ENCODE measurements at places on chromosomes 5 and 9.

GRCh38 chr9:20997503-20998076 lies 33.9 kb downstream of the HACD4 start:
- DNase-seq, result no peak

DNA sequence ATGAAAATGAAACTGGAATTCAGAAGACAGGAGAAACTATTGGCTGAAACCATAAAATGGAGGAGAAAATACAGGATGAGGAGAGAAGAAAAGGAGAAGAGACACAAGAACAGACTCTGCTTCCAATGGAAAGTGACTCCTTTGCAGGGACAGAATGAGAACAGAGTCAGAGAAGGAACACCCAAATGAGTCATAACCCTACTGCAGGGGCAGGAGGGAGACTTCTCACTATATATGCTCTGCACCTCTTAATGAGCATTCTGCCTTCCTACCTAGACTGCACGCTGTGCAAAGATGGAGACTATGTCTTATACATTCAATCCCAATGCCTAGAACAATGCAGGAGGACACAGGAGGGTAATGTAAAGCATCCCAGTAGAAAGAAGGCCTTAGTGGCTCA lies 2.1 kb downstream of the SAXO1 start:
- no peak for DNase-seq

DNA sequence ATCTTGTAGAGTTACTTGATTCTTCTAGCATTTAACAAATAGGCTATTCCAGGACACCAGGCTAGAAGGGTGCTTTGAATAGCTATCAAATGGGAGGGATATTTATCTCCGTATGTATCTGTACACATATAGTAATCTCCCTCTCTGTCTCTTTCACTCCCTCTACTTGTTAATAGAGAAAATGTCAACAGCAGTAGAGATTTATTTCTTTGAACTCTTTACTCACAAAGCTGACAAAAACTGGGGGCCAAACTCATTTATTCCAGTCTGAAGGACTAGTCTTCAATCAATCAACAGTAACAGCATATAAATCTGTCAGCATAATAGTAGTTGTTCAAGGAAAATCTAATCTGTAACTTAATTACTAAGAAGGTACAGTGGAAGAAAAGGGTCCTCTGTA lies 78.2 kb upstream of the FER start:
- DNase-seq, result no peak

DNA sequence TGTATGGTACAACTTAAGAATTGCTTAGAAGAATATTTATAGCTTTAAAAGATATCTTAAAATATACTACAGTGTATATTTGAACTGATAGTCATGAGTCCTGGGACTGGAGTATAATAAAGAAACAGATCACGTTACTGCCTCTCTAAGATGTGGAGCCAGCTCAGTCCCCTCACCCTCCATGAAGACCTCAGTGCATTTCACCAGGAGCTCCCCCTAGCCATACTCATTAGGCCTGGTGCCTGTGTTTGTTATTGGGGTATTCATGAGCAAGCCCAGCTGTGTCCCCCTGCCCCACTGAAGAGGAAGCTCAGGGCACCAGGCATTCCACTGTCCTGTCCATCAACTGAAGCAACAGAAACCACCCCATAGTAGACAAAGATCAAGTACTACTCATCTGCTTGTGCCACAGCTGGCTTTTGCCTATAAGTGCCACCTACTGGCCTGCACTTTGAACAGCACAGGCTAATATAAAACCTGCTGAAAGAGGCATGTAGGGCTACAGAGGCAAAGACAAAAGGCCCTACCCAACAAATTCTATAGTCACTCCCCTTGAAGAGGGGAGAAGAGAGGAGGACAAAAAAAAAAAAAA lies 850.2 kb upstream of the NUDT12 start:
- DNase-seq, result peak; percentile 44

- no peak for DNase-seq
Measured at GRCh38 chr5:60685028-60685427, 14.9 kb downstream of the DEPDC1B start.

GRCh38 chr9:91451431-91452270 lies 28.0 kb upstream of the NFIL3 start:
- DNase-seq, result no peak

DNA sequence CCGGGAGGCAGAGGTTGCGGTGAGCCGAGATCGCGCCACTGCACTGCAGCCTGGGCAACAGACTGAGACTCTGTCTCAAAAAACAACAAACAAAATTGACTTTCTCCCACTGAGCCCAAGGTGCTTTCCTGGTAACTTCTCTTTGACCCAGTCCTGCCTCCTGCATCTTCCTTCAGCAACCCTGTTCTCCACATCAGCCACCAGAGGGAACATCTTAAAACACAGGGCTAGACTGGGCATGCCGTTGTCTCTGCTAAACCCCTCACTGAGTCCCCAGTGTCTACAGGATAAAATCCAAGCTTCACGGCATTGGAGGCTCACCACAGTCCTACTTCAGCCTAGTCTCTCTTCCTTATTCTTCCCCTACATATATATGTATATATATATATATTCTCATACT lies 39.8 kb upstream of the KCNMB1 start:
- no peak for DNase-seq

DNA sequence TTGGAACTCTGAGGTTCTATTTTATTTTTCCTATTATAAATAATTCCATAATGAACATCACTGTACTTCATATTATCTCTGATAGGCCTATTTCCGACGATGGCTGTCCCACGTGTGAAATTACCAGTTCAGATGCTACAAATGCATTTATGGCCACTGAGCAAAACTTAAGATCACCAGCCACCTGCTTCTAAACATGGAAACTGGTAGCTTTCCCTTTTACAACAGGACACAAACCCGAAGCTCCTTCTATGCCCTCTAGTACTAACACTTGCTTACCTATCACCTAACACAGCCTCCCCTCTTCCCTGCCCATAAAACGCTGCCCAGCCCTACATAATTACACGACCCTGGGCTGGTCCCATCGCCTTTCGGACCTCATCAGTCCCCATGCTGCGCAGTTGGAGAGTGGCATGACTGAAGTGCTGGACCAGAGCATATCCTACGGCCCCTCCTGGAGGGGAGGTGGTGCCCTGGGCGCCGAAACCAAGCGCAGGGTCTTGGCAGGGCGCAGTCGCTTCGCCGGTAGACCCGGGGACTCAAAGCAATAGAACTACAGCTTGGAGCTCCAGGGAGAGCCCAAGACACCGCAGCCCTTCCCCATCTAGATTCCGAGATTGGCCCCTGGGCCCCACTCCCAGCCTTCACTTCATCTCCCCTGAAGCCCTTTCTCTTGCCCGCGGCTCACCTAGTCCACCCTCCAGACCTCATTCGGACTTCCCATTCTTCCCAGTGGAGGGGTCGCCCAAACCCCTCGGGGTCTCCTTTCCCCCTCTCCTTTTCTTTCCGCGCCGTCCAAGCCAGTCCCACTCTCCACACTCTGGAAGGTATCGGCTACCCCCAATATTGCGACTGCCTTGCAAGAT lies 1.0 kb upstream of the SAP30L start:
- peak; percentile 28 for DNase-seq

DNA sequence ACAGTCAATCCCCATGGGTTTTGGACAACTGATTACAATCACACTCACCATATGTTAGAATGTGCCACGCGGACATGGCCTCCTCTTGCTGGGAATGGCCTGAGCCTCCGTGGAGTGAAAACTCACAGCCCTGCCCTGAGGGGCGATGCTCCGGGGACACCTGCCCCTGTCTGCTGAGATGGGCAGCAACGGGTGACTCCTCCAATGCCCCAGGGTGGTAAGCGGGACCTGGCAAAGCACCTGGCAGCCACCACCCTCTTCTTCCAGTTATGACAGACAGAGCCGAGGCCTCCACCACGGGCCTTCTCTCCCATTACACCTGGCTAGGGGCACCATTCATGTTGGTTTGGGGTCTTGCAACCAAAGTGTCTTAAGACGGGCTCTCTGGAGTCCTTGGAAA lies 94.9 kb upstream of the COL5A1 start:
- DNase-seq, result no peak

DNA sequence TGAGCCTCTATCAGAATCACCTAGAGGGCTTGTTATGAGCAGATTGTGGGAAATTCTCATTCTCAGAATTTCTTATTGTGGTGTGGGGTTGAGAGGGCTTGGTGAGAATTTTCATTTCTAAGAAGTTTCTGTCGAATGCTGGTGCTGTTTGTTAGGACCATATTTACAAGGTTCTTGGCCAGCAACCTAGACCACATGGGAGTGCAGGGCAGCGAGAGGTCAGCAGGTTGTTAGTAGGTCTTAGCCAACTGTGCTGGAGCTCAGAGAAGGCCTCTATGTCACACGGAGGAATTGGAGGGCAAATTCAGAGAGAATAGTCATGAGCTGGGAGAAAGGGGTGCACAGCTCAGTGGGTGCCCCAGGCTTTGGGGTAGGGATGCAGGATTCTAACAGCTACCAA lies 357.0 kb downstream of the LRRC70 start:
- DNase-seq, result no peak

- no peak for DNase-seq
Measured at GRCh38 chr5:88879724-88880123, 3.3 kb downstream of the MEF2C start.

Measured in endothelial cell (in vitro differentiated cells).